ENCODE measurements at places on chromosomes 16 and 17.
A peak's percentile ranks its signal among the peaks of the same experiment; 100 is the strongest.

GRCh38 chr17:81465910-81466309 lies 46.7 kb downstream of the ACTG1 start:
- no peak for DNase-seq

- DNase-seq = no peak
Observed at GRCh38 chr16:75319513-75320411, 68.3 kb upstream of the BCAR1 start.

- no peak for DNase-seq
Observed at GRCh38 chr16:10383626-10384025, 2.2 kb upstream of the ATF7IP2 start.

- no peak for DNase-seq
Observed at GRCh38 chr17:79778504-79779083, 646 bp downstream of the CBX2 start.

DNA sequence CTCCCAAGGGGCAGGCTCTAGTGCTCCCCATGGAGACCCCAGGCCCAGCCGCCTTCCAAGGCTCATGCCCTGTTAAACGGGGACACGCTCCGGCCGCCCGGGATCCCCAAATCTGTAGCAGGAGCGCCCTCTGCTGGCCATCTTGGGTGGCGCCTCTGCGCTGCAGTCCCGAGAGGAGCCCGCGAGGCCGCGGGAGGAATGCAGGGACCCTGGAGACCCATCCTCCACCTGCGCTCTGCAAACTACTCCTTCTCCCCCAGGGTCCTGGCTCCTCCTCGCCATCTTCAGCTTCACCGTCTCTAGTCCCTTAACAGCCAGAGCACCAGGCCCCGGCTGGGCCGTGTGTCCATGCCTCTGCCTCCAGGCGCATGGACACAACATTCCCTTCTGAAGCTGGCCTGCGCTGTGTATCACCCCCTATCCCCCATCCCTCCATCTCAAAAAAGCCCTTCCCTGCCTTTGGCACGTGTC lies 23.6 kb upstream of the KRT17 start:
- DNase-seq = peak; percentile 80

DNA sequence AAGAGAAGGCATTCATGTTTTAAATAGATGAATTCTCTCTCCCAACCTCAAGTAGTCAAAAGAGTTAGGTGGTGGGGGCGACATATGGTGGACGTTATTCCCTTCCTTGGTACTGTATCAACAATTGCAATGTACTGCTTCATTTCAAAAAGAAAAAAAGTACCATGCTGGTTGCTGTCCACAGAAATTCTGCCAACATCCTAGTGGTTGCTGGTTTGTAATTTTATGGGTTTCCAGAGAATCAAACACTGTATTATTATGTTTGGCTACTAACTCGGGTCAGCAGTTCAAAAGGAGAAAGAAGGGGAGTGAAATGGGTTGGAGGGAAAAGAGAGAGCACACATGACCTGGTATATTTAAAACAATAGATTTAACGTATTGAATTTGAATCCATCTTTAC lies 61.1 kb upstream of the KCNJ16 start:
- DNase-seq = no peak

Measured in D721Med (cell line).